ENCODE measurements at places on chromosomes 3 and 15.

DNA sequence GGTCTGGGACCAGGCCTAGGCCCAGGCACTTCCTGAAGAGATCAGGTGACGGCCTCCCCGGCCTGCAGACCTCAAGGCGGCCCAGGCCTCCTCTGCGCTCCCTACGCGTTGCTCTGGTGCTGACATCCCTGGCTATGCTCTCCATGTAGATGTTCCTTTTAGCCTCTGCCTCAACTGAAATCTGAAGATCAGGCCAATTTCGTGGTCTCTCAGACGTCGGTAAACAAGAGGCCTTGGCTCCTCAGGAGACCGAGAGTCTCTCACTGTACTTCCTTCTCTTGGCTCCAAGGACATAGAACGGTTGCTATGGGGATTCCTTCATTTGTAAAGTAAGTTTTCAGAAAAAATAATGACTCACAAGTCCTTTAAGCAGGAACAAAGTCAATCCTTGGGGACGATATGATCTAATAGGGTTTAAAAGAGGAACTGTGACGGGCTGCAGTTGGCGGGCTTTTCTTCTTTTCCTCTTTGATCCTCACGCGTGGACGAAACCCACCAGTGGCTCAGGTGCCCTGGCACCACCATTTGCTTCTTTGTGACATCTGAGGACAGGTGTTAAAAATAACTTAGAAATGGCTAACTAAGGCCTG, 55.6 kb upstream of the CGNL1 start:
- peak; percentile 42 for DNase-seq

- no peak for DNase-seq
Observed at GRCh38 chr15:92884436-92885223, 15.5 kb upstream of the CHD2 start.

GRCh38 chr15:91265416-91265940, 165.4 kb downstream of the SV2B start:
- DNase-seq: no peak

- DNase-seq: peak; percentile 20
Observed at GRCh38 chr3:165854696-165855095, 17.5 kb upstream of the BCHE start.

GRCh38 chr15:49439678-49440395, 16.8 kb downstream of the FGF7 start:
- DNase-seq: no peak

- no peak for DNase-seq
Observed at GRCh38 chr15:63972801-63973200, 73.5 kb downstream of the DAPK2 start.

GRCh38 chr15:39460748-39461147, 120.1 kb upstream of the THBS1 start:
- DNase-seq: no peak

GRCh38 chr3:129663930-129664646, 57.6 kb upstream of the PLXND1 start:
- no peak for DNase-seq

DNA sequence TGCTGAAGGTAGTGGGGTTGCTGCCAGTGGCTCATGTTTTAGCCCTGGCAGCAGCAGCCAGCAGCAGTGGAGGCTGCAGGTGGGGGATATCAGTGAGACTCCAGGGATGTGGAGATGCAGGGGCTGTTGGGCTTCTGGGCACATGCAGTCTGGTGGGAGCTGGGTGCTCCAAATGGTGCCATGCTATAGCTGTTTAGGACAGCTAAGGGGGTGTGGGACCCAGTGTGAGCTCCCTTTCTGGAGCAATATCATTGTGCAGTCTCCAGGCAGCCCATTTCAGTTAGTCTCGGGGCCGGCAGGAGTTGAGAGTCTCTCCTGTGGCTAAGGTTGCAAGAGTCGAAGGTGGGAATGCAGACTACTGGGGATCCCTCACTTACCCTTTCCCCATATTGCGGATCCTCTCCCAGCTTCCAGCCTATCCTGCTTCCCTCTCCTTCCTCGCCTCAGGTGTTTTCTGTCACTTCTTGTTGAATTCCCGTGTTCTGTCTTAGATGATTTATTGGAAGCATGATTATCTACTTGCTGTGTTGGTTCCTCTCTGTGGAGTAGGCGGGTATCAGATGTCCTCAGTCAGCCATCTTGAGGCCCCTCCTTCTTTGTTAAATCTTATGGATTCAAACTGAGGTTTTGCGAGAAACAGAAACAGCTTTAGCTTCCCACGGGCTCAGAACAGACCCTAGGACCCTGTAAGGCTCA, 112.0 kb downstream of the FAM43A start:
- DNase-seq: no peak

GRCh38 chr3:171673951-171674350, 136.3 kb downstream of the PLD1 start:
- no peak for DNase-seq

DNA sequence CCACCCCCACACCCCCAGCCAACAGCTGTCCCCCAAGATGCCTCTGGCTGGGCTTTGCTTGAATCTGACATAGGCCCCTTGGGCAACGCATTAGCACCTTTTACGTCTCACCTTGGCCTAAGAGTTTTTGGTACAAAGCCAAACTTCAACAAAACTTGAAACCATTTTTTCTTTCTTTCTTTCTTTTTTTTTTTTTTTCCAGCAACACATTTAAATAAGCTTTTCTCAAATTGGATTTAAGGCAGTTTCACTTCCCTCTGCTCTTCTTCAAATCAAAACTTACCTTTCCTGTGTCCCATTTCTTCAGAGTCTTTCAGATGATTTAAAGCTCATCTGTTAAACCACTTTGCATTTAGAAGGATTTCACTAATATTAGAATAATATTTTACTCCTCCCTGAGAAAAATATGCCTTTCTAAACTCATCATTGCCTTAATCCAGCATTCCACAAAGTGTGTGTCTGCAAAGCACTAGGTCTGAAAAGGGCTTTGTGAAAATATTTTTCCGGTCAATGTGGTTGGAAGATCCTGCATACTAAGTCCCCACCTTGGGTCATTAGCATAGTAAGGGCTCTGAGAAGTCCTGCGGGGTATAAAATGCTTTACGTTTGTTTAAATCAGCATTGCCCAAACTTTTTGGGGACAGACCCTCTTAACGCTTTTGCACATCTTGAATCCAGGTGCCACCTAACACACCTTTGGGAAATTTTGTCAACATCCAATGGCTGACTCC, 217.0 kb downstream of the TLE3 start:
- DNase-seq: no peak

GRCh38 chr3:187072511-187072910, 66.8 kb downstream of the RPL39L start:
- DNase-seq: no peak

DNA sequence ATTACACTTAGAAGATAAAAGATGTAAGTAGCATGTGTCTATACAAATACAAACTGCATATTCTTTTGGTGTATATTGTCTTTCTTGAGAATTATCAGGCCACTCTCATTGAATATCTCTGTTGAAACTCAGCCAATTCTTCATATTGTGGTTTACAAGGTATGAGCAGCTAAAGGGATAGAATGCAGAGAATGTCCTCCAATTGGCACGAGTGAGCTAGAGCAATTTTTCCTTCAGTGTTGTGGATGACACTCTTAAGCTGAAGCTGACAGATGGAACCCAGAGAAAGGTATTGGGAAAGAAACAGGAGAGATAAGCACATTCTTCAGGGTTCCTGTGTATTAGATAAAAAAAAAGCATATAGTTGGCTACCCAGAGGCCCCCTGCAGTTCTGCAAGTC, 453.1 kb downstream of the EPHA3 start:
- DNase-seq: peak; percentile 2

- DNase-seq: no peak
Observed at GRCh38 chr15:23484870-23485269, 37.8 kb upstream of the GOLGA6L2 start.

- DNase-seq: no peak
Observed at GRCh38 chr3:189166321-189166720, 5.5 kb upstream of the TPRG1 start.

GRCh38 chr15:80789796-80790195, 10.6 kb downstream of the CEMIP start:
- DNase-seq: no peak

DNA sequence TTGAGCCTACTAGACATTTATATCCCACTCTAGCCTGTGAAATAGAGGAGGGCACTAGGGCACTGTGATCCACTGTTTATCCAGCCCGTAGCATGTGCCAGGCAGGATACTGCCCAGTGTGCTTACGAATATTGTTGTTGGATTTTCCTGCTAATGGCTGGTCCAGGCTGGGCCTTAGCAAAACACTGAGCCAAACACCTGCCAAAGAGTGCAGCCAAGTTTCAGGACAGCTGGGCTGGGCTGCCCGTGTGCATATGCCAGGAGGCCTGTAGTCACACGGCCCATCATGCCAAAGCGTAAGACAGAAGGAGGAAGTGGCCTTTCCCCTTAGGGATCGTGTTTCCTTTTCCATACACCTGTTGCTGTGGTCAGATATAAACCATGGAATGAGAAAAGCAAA, 54.5 kb upstream of the ABHD10 start:
- no peak for DNase-seq

DNA sequence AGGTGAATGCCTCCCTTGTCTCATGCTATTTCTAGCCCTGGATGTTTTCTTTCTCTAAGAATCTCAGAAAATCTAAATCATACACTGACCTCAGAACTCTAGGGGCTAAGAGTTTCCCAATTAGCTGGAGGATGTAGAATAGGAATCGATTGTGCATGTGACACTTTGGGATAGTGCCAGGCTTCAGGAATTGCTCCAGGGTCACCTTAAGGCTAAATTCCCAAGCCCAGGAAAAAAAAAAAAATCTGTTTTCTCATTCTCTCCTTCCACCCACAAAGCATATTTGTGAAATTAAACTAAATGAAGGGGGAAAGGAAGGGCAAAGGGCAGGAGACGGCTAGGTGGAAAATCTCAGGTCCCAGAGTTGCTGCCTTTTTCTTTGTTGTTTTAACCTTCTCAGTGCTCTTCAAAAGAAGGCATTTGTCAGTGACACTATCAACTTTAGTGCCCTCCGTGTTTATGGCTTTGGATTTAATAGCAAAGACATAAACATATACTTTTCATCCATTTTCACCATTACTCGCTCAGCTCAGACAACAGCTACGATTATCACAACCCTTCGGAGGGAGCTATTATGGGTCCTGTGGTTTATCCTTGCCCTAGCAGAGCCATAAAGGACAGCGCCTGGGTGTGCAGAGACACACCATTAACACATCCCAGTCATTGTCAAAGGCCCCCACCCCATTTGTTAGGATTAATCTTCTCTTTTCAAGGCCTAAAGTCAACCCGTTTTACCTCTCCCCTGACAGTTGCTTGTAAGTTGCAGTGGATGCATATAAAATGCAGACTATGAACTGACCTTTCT, 271.7 kb downstream of the PDZRN3 start:
- DNase-seq: no peak

GRCh38 chr3:172066880-172067796, 27.8 kb downstream of the FNDC3B start:
- DNase-seq: no peak

- DNase-seq: no peak
Observed at GRCh38 chr15:80580106-80580505, 115.0 kb upstream of the ABHD17C start.

- DNase-seq: no peak
Observed at GRCh38 chr3:127114337-127115070, 78.4 kb upstream of the PRR23E start.

DNA sequence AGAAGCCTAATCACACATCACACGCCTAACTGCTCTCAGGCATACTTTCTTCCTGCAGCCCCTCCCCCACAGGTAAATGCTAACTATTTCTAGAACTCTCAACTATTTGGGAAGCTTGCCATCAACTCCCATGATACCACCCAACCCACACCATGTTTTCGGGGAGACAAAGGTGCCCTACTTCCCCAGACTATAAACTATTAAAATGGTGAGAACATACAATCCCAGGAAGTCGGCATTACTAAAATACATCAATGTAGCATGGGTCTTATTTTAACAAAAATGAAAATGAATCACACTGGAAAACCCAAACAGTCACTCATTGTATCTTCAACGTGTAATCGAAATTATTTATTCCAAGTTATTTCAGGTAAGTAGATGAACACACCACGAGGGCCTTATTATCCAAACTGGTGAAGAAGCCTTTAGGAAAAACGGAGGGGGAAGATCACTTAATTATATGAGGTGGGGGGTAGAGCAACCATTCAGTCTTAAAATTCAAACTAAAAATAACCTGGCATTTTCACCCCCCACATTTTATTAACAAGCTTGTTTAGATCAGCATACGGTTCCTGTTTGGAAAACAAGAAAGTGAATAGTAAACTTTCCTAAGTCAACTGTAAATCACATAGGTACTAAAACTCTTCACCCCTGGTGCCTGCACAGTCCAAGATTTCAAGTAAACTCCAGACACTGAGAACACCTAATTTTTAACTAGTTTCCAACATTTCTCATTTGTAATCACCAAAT, 1.9 kb downstream of the TBL1XR1 start:
- DNase-seq: peak; percentile 27

GRCh38 chr3:138220788-138221187, 33.7 kb downstream of the ARMC8 start:
- no peak for DNase-seq

GRCh38 chr3:194584866-194585265, 48.4 kb downstream of the TMEM44 start:
- no peak for DNase-seq

DNA sequence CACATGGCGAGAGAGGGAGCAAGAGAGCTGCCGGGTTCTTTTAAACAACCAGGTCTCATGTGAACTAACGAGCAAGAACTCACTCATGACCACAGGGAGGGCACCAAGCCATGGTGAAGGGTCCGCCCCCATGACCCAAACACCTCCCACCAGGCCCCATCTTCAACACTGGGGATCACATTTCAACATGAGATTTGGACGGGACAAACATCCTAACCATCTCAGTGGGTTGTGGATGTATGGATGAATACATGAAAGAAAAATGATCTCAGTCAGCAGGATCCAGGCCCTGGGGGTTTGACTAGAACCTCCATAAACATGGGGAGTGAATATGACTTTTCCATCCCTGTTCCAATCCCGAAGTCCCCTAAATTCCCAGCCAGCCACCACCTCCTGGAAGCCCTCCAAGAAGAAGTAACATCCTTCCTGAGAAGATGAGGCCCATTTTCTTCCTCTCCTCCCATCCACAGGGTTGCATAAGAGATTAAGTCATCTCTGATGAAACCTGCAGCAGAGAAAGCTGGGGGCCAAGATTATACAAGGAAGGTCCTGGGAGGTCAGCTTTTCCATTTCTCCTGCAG, 9.5 kb downstream of the CAV3 start:
- DNase-seq: peak; percentile 75

DNA sequence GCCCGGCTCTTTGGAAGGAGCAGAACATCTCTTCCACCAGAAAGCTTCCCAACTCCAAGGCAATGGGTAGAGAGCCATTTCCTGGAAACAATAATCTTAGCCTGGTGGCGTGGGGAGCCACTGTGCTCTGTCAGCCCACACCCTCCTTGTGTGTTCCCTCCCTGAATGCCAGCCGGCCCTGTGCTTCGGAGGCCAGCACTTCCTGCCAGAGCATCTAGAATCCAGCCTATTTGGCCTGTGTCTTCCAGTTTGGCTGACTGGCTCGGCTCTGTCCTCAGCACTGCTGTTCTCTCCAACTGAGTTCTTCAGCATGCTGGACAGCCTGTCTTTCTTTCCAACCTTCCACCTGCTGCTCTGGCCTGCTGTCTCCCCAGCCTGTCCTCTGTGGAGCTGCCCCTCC, 349.3 kb downstream of the MFSD1 start:
- DNase-seq: no peak

- DNase-seq: no peak
Observed at GRCh38 chr15:100133001-100133400, 208.8 kb downstream of the ADAMTS17 start.

All from GM03348 (cell line).